ENCODE measurements at places on chromosomes 13 and 19.

- DNase-seq: no peak
Measured at GRCh38 chr13:41099986-41100385, 32.6 kb downstream of the KBTBD6 start.

GRCh38 chr19:12921047-12921446, 2.0 kb upstream of the SYCE2 start:
- no peak for DNase-seq

DNA sequence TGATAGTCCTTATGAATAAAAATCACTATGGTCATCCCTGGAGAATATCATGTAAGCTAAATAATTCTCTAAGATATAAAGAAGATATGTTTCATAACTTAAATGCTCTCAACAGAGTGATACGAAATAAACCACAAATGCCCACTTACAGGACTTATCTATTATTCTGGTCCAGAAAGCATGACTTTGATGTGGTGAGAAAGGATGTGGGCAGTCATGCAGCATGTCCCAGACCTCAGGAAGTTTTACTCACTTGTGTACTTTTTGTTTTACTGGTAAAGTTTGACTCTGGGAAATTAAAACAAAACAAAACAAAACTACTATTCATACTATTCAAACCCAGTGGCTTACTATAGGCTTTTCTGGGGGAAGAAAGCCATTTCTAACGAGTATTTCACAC, 483.2 kb upstream of the SLITRK6 start:
- DNase-seq: no peak

DNA sequence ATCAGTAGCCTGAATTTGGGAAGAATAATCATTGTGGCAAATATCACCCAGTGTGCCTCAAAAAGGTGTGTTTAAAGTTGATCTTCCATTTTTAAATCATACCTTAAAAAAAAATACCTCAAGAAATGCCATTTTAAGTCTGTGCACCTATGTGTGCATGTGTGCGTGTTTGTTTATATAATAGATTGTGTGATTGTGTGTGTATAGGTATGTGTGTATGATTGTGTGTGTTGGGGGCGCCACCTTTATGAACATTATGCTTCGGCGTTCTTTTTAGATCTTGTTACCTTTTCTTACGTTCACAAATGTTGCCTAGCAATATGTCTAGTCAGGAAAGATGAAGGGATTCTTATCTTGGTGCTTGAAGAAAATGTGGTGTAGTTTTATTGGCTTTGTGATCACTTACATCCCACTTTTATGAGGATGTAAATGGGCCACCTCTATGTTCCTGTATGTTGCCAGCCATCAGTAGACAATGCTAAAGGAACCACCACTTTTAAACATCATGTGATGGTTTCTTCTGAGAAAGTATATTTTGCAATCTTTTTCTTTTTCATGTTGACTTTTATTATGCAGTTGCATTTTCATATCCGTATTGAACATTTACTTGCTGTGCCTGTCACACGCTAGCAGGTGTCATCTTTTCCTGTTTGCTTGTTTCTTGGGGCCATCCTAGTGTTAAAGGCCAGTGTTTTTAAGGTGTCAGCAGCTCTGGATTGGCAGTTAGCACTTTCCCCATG, 2.2 kb upstream of the IRS2 start:
- DNase-seq: no peak

DNA sequence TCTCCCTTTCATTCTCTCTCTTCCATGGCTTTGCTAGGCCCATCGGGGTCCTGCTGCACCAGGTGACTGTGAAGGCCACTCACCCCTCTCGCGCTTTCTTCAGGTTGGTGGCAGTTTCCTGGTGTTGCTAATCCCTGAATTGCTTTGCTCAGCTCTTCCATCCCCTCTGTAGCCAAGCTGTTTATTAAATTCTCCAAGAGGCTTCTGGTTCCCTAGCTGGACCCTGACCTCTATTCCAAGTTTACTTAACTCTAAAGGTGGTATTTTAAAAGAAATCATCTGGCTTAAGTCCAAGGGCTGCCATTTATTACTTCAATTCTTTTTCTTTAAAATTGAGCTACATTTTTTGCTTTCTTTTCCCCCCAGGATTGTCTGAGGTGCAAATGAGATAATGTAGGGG, 32.7 kb upstream of the MICU2 start:
- DNase-seq: no peak

GRCh38 chr19:29878973-29879654, 62.9 kb upstream of the URI1 start:
- no peak for DNase-seq

GRCh38 chr13:20370815-20371421, 138.8 kb upstream of the GJB6 start:
- no peak for DNase-seq

- DNase-seq: no peak
Measured at GRCh38 chr19:38386300-38386970, 1.4 kb downstream of the GGN start.

DNA sequence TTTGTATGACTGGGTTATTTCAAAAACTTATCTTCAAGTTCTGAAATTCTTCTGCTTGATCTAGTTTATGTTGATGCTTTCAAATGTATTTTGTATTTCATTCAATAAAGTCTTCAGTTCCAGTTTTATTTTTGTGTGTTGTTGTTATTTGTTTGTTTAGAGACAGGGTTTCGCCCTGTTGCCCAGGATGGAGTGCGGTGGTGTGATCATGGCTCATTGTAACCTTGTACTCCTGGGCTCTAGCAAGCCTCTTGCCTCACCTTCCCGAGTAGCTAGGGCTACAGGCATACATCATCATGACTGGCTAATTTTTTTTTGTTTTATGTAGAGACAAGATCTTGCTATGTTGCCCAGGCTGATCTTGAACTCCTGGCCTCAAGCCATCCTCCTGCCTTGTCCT, 40.3 kb upstream of the ARHGEF7 start:
- no peak for DNase-seq

DNA sequence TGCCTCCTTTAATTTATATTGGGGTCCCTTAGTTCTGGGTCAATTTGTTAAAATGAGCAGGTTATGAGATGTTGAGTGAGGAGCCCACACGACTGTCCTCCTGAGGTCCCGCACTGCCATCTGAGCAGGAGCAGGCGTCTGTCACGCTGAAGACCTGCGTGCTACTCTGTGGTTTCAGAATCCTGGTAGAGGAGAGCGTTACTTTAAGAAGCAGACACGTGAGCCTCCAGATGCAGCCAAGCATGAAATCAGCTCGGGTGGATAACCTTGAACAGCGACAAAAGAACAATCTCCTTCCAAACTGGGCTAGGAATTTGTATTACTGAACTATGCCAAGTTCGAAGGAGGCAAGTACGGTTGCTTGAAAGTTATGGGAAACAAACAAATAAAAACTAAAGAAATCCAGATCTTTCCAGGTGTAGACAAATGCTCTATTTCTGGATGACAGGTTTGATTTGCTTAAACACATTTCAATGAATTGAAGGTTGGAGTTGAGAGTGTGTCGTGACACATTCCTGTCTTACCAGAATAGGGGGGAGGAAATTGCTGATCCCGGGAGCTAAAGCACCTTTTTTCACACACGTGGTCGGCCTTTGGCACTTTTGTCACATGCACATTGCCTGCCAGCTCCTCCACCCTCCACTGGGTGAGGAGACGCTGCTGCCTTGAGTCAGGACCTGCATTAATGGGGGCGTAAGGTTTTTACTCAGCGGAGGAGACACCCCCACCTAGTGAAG, 945.5 kb upstream of the SLC10A2 start:
- DNase-seq: no peak

GRCh38 chr19:8468124-8468523, 23.3 kb downstream of the HNRNPM start:
- no peak for DNase-seq

- DNase-seq: peak; percentile 60
Measured at GRCh38 chr19:43901395-43902390, 33.4 kb downstream of the ZNF45 start.

GRCh38 chr13:65036999-65037398, 2193.1 kb downstream of the PCDH9 start:
- no peak for DNase-seq

- peak; percentile 51 for DNase-seq
Measured at GRCh38 chr19:48963371-48964204, 1.5 kb upstream of the FTL start.

DNA sequence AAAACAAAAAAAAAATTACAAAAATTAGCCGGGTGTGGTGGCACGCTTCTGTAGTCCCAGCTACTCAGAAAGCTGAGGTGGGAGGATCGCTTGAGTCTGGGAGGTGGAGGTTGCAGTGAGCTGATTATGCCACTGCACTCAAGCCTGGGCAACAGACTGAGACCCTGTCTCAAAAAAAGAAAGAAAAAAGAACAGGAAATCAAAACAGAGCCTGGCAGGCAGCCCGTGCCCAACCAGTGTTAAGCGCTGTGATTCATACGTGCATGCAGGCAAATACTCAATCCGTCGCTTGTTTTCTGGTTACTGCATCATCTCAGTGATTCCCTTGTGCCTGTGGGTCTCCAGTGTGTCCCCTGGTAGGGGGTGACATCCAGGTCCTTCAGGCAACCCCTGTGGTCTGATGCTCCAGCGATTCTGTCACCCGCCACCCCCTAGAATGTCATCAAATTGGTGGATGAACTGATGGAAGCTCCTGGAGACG, 18.1 kb downstream of the DDX39A start:
- no peak for DNase-seq

- no peak for DNase-seq
Measured at GRCh38 chr13:62551588-62551987, 1135.9 kb upstream of the PCDH20 start.

DNA sequence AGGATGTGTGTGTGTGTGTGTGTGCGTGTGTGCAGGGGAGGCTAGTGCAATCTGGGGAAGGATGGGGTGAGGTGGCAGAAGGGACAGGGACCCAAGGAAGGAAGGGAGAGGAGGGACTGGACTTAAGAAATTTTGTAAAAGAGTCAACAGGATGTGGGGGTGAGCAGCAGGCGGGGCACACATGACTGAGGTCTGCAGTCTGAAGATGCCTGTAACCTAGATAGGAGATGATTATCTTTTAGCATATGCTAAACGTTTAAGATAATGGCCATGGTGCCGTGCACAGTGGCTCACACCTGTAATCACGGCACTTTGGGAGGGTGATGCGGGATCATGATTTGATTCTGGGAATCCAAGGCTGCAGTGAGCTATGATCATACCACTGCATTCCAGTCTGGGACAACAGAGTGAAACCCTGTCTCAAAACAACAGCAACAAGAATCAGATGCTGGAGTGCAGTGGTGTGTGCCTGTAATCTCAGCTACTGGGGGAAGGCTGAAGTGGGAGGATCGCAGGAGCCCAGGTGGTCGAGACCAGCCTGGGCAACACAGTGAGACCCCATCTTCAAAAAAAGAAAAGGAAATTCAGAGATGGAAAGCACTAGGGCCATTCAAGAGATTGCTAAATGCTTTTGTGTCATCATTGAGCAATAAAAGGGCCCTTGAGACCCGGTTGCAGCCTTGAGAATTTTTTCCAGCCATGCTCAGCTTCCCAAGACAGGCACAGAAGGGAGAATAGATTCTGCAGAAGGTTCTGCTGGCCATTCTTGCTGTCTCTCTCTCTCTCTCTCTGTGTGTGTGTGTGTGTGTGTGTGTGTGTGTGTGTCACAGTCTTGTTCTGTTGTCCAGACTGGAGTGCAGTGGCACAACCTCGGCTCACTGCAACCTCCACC, 3.8 kb upstream of the ZNF414 start:
- DNase-seq: peak; percentile 69

GRCh38 chr13:75309981-75310580, 171.9 kb downstream of the TBC1D4 start:
- no peak for DNase-seq

DNA sequence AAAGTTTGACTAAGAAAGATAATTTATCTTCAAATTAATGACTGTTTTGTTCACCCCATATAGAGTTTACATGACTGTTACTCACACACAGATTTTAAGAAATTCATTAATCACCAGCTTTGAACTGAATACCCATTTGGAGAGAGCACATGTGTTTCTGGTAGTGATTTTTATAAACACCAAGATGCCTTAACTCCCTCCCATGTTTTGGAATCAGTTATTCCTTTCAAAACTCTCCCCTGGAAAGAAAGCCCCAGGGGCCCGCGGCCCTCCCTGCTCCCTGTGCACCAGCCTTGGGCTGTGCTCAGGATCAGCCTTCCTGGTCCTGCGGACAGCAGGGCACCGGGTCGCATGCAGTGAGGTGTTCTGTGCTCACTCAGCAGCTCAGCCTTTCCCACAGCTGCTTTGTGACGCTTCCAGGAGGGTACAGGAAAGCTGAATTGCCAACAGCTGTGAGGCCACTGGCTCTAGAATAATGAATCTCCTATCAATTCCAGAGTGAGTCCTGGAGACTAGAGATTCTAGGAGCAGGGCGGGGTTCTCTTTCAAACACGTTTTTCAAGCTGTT, 483.2 kb downstream of the EFNB2 start:
- DNase-seq: no peak

DNA sequence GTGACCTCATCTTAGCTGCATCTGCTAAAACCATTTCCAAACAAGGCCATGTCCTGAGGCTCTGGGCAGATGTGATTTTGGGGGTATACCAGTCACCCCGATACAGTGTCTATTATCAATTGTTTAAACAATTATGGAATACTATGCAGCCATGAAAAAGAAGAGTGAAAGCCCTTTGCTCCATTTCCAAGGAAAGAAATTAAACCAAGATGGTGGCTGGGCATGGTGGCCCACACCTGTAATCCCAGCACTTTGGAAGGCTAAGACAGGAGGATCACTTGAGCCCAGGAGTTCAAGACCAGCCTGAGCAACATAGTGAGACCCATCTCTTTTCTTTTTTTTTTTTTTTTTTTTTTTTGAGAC, 763 bp downstream of the TEKTIP1 start:
- DNase-seq: no peak

GRCh38 chr13:102405499-102406100, 3.8 kb upstream of the FGF14 start:
- DNase-seq: no peak

DNA sequence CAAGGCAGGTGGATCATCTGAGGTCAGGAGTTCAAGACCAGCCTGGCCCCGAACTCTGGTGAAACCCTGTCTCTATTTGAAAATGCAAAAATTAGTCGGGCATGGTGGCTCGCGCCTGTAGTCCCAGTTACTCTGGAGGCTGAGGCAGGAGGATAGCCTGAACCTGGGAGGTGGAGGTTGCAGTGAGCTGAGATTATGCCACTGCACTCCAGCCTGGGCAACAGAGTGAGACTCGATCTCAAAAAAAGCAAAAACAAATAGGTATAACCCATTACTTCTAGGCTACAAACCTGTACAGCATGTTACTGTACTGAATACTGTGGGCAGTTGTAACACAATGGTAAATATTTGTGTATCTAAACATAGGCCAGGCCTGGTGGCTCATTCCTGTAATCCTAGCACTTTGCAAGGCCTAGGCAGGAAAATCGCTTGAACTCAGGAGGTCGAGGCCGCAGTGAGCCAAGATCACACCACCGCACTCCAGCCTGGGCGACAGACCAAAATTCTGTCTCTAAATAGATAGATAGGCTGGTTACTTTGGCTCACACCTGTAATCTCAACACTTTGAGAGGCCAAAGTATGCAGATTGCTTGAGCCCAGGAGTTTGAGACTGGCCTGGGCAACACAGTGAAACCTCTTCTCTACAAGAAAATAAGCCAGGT, 63.5 kb downstream of the MYO9B start:
- DNase-seq: no peak

GRCh38 chr13:101985321-101985720, 416.5 kb downstream of the FGF14 start:
- DNase-seq: no peak
